Kidney epithelial cell (primary cell): ENCODE measurements at places on chromosomes 12 and 14. TPM values are rescaled to one million over a fixed set of nuclear protein-coding genes. Genes with fewer than 3 reads are reported as not detected.

- DNase-seq, result no peak
Observed at GRCh38 chr14:92121207-92121669, 268 bp downstream of the NDUFB1 start.

DNA sequence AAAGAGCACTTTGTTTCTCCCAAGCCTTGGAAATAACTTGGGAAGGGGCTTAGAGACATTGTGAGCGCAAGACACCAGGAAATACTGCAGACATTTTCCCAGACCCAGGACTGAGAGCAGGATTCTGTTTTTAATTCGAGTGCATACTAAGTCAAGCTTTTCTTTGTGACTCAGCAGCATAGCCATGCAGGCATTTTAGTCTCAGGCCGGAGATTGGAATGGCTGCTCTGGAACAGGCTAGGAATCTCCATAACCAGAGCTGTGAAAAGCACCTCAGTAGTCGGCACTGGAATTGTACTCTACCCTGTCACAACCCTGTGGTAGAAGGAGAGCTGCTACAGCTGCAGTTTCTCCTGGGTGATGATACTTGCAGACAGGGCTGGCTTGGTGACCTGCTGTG is 28.9 kb upstream of the GARIN6 start:
- no peak for DNase-seq

GRCh38 chr12:94516985-94517384 is 57.3 kb upstream of the CEP83 start:
- DNase-seq, result no peak

GRCh38 chr12:110590806-110591326 is 7.7 kb upstream of the PPTC7 start:
- DNase-seq, result no peak

GRCh38 chr12:23014749-23015148 is 389.8 kb downstream of the ETNK1 start:
- DNase-seq, result no peak

GRCh38 chr14:63603749-63604277 is 37.9 kb downstream of the WDR89 start:
- DNase-seq, result peak; percentile 10

DNA sequence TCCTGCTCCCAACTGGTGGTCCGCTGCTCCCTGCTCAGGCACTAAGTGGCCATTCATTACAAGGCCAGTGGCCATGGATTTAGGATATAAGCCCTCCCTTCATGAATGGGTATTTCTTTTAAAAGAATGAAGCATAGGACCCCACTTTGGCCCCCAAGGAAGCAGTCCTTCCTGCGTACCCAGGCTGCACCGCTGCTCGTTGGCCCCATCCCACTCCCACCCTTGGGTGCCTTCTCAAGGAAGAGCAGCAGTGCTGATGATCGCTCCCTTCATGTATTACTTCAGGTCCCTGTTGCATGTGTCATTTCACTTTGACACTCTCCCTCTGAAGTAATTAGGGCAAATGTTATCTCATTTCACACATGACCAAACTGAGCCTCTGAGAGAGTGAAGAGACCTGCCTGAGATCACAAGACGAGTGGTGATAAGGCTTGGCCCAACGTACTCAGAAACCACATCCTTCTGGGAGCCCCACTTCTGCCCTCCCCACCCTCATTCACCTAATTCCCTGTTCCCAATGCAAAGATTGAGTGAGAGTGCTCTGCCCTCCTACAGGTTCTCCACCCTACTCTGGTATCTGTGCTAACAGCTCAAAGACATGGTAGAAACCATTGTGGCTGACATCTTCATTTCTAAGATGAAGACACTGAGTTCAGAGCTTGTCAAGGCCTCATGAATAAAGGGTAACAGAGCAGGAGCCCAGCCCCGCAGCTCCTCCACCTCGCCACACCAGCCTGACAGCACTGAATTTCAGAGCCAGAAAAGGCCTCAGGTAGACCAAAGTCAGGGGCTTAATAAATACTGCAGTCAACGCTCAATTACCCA is 10.3 kb upstream of the KRT2 start:
- DNase-seq, result no peak

GRCh38 chr12:93758801-93759373 is 81.7 kb downstream of the CRADD start:
- DNase-seq, result no peak

- DNase-seq, result no peak
Observed at GRCh38 chr12:28586481-28586880, 396.2 kb downstream of the CCDC91 start.

GRCh38 chr14:47917344-47917954 is 242.0 kb upstream of the MDGA2 start:
- no peak for DNase-seq

DNA sequence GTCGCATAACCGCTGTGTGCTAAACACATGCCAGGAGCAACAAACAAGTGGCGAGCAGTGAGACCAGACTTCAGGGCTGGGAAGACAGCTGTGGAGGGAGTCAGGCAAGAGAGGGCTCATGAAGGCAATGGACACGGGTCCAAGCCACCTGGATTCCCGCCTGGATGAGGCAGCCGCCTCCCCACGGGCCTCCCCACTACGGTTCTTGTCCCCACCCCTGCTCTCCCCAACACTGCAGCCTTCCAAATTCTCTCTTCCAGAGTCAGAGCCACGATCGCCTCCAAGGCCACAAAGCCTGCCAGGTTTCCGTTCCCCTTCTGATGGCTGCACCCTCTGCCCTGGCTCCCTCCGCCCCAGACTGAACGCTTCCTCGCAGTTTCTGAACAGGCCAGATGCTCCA is 36.1 kb upstream of the PIWIL1 start:
- DNase-seq, result no peak

DNA sequence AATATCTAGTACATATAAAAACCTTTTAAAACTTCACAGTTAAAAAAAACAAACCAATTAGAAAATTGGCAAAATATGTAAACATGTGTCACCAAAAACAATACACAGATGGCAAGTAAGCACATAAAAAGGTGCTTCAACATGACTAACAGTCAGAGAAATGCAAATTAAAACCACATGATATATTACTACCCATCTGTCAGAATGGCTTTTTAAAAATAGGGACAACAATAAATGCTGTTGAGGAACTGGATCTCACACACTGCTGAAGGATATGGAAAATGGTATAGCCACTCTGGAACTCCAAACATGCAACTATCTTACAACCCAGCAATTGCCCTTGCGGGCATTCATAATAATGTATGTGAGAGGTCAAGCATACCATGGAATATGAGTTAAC is 1153.6 kb downstream of the FLRT2 start:
- no peak for DNase-seq

GRCh38 chr12:278046-278445 is 15.4 kb upstream of the SLC6A13 start:
- DNase-seq, result no peak

GCH1 gene
- total RNA-seq, result 30.8 and 30.9 TPM in 2 replicates

FBXO34 gene
- 16.6 and 18.4 TPM in 2 replicates for total RNA-seq

GALNT16 gene
- total RNA-seq, result 0.33 and 3.4 TPM in 2 replicates

HSP90B1 gene
- 619 and 748 TPM in 2 replicates for total RNA-seq

PTPN21 gene
- total RNA-seq, result 12.5 and 13.1 TPM in 2 replicates
